ENCODE measurements at places on chromosomes 6 and 20. TPM values are rescaled to one million over a fixed set of nuclear protein-coding genes. Genes with fewer than 3 reads are reported as not detected.

DNA sequence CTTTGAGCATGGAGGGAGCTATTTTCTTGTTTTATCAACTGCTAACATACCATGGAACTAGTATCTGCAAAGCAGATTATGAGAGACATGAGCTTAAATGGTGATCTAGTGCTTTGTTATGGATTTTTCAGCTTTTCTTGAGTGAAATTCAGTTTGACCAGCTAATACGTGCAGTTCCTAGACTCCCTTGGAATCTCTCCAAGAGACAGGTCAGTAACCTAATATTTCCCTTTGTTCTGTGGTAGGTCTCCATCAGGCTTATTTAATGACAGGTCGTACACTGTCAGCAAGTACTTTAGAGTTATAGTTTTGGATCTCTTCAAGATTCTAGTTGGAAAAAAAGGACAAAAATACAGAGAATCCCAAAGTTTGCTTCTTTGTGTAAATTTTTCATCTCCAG lies 43.9 kb downstream of the HDAC2 start:
- DNase-seq: no peak

GRCh38 chr6:130027948-130028347 lies 9.6 kb downstream of the L3MBTL3 start:
- no peak for DNase-seq

DNA sequence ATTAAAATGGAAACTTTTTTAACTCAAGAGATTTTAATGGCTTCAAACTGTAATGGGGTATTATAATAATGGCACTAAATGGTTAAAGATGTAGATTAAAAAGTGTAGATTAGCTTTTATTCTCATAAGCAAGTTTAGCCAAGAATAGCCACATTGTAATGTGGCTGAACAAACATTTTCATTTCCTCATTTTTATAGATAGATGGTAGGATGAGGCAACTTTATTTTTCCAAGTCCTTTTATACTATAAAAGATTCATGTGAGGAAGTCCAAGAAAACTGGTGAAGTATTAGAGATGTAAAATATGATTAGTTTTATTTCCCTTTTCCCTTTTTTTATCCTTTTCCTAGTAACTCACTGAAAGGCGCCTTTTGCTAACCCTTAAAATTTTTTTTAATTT lies 88.8 kb downstream of the ATRN start:
- DNase-seq: no peak

DNA sequence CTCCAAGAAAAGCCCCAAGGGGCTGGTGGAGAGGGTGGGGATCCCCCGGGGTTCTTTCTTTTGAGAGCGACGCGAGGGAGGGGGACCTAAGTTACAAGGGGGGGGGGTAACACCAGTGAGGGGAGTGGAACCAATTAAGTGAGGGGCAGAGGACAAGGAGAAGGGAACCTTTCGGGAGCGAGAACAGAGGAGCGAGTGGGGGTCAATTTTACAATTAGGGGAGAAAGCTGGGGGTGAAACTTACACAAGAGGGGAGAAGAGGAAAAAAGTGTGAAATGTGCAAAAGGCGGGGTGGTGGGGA lies 548 bp downstream of the SALL4 start:
- DNase-seq: no peak

- no peak for DNase-seq
These were observed 115.7 kb upstream of the RALGAPA2 start for GRCh38 chr20:20827992-20828597.

LBP gene
- total RNA-seq: 0.55 TPM

PNLDC1 gene
- total RNA-seq: 0.23 TPM

FAM83B gene
- total RNA-seq: 14.5 TPM

IMPG1 gene
- total RNA-seq: not detected

Measured in mucosa of gallbladder (tissue), 1 donor.